ENCODE measurements at places on chromosomes 2 and 18.
A peak's percentile ranks its signal among the peaks of the same experiment; 100 is the strongest.

- DNase-seq, result no peak
Observed at GRCh38 chr18:34322365-34323289, 97.9 kb upstream of the NOL4 start.

- no peak for DNase-seq
Observed at GRCh38 chr2:122737429-122738077, 982.1 kb downstream of the TSN start.

DNA sequence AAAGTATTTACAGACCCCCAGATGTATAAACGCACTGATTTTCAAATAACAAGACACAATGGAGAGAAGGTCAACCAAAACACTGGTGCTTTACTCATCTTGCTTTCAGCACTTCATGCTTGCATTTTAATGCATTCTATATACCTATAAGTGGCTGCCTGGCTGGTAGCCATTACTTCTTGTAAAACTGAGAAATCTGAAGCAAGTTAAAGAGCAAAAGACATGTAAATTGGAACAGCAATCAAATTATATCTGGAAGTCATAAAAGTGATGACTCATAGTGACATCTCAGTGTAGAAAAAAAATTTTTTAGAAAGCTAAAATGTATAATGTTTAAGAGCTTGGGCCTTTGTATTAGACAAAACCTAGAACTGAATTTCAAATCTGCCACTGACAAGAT is 106.2 kb downstream of the CCDC141 start:
- DNase-seq, result no peak

- DNase-seq, result no peak
Observed at GRCh38 chr2:47237375-47238334, 82.5 kb upstream of the STPG4 start.

DNA sequence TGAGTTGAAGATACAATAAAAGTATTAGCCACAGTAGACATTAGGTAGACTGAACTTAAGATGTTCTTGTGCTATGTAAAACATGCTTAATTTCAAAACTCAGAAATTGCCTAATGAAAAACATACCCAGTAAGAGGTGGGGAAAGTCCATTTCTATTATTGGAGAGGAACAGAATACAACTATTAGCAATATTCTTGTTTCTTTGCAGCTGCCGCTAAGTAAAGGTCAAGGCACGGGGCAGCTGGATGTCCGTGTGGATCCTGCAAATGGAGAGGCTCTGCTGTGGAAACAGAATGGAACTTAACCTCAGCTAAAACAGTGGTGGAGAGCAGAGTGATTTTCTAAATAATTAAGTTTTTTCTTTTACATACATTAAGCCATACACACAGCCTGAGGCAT is 139.2 kb upstream of the ARHGAP28 start:
- DNase-seq, result no peak

DNA sequence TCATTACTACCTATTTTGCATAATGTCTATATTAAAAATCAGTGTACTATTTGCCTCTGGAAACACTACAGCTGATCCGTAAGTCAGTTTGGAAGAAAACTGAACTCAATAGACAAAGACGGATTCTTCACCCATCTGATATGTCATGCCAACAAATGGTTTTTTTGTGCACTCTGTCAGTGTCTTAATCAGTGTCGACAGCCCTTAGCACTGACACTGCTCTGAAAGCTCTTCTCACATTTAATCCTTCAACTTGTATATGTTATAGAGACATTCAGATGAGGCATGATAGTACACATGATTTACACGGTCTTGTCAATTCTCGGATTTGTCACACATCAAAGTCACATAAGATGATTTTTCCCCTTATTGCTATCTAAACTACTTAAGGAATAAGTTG is 347.5 kb upstream of the GALNT5 start:
- DNase-seq, result no peak

- DNase-seq, result no peak
Observed at GRCh38 chr2:137049518-137049917, 284.2 kb downstream of the THSD7B start.

GRCh38 chr18:11886577-11887110 is 21.5 kb downstream of the MPPE1 start:
- no peak for DNase-seq

DNA sequence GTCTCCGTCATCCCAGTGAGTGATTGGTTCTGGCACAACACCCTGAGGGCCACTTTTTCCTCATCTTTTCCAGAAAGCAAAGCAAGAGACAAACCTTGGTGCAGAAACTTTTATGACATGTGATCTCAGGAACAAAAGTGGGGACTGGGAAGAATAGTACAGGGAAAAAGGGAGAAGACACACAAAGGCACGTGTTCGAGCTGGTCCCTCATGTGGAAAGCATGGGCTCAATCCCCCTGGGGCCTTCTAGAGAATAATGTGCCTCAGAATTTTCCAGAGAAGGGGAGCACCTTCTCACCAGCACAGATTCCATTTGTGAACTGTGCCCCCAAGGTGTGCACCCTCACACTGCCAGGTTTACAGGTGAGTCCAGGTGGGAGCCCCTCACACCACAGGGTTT is 312.6 kb downstream of the FBXO15 start:
- DNase-seq, result no peak

GRCh38 chr2:109126501-109126860 is 2.5 kb upstream of the SH3RF3 start:
- no peak for DNase-seq

DNA sequence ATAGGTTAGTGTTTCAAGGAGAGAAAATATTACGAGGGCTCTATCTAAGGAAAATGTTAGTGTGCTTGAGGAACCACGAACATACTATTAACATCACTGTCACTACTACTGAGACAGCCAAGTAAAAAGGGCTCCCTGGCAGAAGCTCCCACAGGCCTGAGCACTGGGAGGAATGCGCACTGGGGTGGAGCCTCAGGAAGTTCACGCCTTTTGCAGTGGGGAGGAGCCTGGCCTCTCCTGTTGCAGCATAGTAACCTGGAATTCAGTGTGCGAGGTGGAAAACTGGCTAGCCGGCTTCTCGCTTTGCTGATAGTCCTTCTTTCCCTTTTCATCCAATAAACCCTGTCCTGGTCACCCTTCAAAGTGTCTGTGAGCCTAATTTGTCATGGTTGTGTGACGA is 250.3 kb downstream of the ERBB4 start:
- no peak for DNase-seq

GRCh38 chr2:174053355-174054151 is 88.4 kb upstream of the SP3 start:
- no peak for DNase-seq

DNA sequence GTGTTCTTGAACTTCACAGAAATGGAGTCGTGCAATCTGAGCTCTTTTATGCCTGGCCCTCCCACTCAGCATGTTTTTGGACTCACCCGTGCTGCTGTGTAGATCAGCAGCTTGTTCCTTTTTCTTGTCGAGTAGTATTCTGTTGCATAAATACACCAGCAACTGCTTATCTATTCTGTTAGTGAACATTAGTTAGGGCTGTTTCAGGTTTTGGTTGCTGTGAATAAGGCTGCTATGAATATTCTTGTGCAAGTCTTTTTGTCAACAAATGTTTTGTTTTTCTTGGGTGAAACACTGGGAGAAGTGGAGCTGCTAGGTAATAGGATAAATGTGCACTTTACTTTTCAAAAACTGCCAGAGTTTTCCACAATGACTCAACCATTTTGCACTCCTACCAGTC is 15.3 kb upstream of the CIDEA start:
- no peak for DNase-seq

DNA sequence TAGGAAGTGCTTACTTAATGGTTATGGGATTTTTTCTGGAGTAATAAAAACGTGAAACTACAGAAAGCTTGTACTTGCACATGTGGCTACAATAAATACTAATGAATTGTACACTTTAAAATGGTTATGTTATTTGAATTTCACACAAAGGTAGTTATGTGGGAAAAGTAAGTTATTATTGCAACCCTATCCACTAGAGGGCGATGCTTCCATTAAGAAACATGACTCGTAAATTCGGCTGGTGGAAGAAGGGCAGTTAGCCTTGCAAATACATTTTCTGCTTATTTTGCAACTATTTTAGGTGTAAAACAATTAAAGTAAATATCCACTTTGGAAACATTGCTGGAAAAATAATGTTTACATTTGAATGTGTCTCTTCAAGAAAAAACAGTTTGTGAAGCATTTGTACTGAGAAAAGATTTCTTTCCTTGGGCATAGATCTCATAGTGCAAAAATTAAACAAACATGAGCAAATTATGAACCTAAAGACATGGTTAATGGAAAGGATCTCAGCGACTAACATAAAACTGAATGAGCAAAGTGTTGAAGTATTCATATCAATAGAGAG is 68.1 kb upstream of the CSRNP3 start:
- peak; percentile 3 for DNase-seq

DNA sequence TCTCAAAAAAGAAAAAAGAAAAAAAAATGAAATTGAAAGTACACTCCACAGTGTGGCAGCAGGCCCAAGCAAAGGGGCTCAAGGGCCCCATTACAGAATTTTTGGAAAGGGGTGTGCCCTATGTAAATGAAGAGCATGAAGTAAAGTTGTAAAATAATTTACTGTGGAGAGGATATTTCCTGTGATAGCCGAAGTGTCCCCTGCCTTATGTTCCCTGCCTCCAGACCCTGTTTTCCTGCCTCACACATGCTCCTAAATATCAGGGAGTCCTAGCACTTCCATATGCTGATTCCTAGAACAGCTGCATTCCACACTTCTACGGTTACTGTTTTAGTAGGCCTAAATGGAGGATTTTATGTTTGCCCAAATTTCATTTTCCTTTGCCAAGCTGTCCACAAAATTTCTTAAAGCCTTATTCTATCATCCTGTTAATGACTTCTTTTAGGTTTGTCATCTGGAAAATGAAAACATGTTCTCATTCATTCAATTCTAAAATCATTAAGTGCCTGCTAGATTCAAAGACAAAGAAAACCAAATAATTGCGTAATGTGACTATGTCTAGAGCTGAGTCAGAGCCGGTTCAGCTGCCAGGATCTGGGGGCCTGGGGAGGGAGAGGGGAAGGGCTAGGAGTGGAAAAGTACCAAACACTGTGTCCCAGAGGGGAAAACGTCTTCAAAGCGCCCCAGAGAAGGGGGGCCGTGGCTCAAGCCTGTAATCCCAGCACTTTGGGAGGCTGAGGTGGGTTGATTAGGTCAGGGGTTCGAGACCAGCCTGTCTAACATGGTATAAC is 25.9 kb upstream of the IMPA2 start:
- no peak for DNase-seq

- DNase-seq, result no peak
Observed at GRCh38 chr2:201235860-201236811, 24.2 kb upstream of the CASP8 start.

GRCh38 chr2:52976143-52976949 is 791.3 kb upstream of the CHAC2 start:
- no peak for DNase-seq

DNA sequence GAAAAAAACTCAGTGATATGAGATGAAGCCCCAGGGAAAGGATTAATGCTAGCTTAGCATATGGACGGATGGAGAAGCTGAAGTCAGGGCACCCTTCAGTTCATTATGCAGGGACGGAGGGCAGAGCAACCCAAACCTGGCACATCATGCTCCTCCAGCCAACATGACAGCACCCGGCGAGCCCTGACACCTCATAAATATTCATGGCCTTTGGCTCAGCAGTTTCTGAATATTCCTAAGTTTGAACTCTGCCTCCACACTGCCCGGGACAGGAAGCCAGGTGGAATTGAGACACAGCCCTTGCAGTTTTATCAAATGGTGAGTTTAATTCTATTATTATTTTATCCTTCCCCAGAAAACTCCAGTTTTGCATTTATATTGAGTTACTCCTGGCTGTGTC is 87.3 kb upstream of the SH3BP4 start:
- DNase-seq, result no peak

DNA sequence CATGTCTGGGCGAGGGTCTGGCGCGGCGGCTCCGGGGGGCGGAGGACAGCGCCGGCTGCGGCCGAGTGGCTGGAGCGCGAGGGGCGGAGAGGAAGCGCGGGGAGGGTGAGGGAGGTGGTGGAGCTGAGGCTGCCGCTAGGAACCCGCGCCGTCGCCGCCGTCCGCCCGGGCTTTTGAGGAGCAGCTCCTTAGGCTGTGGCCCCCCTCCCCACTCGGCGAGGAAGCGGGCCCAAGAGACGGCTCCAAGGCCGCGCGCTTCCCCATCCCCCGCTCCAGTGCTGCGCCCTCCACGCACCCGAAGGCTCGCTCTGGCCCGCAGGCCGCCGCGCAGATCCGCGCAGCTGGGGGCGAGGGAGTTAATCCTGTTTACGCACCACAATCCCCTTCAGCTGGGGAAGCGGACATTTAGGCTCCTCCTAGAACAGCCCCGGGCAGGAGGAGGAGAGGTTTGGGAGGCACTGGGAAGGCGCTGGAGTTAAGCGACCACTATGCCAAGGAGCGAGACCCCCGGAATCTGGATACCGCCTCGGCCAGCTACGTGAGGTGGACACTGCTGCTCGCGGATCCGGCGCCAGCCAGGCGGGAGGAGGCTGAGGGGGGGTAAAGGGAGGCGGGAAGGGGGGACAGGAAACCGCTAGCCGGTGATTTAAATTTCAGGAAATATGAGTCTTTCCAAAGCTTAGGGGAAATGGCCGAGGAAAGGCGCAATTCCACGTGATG is at the start of gene CNRIP1:
TSS of gene CNRIP1 (minus strand) at position 552 of the 720 bp plus-strand sequence. CDS start at position 3, 549 bp downstream.
- peak; percentile 56 for DNase-seq

DNA sequence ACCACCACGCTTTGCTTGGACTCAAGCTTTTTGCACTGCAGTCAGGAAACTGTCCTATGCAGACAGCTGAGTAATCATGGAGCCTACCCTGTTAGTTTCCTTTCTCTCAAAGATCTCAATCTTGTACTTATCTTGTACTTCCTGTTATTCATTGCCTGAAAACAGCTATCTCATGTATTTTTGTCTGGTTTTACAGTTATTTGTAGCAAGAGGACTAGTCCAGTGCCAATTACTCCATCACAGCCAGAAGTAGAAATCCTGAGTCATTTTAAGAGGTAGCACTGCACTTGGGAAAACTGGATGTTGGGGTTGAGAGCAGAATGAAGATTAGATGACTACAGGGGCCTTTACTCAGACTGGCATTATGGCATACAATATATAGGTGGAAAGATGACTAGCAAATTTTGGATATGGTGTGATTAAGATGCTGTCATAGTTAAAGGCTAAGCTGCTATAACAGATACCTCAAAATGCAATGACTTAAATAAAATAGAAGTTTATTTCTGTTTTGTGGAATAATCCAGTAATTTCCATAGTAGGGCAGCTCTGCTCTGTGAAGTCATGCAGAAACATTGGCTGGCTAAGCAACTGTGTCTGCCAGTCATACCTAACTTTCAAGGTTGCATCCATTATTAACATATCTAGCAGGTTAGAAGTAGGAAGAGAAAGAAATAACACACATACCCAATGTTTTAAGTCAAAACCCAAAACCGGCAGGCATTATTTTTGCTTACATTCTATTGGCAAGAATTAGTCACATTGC is 21.1 kb upstream of the CHMP3 start:
- DNase-seq, result no peak

- DNase-seq, result no peak
Observed at GRCh38 chr2:122322815-122323214, 567.4 kb downstream of the TSN start.

DNA sequence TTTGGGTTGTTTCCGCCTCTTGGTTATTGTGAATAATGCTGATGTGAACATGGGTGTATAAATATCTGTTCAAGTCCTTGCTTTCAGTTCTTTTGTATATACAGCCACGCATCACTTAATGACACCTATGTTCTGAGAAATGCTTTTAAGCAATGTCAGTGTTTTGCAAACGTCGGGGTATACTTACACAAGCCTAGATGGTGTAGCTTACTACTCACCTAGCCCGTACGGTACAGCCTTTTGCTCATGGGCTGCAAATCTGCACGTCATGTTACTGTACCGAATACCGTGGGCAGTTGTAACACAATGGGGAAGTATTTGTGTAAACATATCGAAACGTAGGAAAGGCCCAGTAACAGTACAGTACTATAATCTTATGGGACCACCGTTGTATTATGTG is 12.4 kb downstream of the RALB start:
- no peak for DNase-seq

GRCh38 chr2:13413989-13414388 is 697.3 kb downstream of the TRIB2 start:
- DNase-seq, result no peak

Measured in DMS79 (cell line).